Right lung (tissue), 10 donors: ENCODE measurements at places on chromosomes 16 and 17. TPM values are rescaled to one million over a fixed set of nuclear protein-coding genes. Genes with fewer than 3 reads are reported as not detected.

RAB26 gene
- polyA plus RNA-seq: 1.8 TPM

DNA sequence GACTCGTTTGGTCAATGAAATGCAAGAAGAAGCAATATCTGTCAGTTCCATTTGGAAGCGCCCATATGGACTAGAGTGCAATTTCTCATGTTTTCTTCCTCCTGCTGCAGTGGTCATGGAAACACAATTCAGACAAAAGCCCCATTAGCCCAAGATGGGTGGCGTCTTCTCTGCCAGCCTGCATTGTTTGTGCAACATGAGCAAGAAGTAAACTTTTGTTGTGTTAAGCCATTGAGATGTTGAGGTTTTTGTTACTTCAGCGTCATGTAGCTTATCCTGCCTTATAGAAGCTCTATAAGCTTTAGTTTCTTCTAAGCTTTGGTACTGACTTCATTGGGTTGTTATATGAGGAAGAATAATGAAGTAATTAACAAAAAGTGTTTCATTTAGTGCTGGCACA is 137.4 kb downstream of the NPIPB5 start:
- no peak for DNase-seq

STX1B gene
- 0.66 TPM for polyA plus RNA-seq

PHOSPHO1 gene
- 5.0 TPM for polyA plus RNA-seq

SLC5A10 gene
- polyA plus RNA-seq: 0.26 TPM

CDH11 gene
- 284 TPM for polyA plus RNA-seq

DNA sequence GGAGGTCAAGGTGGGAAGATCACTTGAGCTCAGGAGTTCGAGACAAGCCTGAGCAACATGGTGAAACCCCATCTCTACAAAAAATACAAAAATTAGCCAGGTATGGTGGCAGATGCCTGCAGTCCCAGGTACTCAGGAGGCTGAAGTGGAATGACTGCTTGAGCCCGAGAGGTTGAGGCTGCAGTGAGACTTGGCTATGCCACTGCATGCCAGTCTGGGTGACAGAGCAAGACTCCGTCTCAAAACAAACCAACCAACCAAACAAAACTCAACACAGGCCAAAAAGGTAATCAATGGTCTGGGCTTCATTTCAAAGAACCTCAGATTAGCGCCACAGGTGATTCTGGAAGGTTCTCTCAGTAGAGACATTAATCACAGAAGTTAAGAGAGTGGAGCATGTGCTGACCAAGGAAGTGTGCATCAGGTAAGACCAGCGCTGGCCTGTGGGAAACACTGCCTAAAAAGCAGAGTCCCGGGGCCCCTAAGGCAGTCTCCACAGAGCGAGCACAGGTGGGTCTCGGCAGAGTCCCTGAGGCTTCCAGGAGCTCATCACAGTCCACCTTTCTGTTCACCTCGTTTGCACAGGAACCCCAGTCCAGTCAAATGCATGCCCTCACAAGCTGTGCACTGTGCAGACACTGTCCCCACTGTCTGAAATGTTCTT is 71.5 kb upstream of the TRAP1 start:
- no peak for DNase-seq

GRCh38 chr17:69506489-69506888 is 92.0 kb downstream of the MAP2K6 start:
- DNase-seq: no peak
